Esophagus muscularis mucosa (tissue), 4 donors: ENCODE measurements at places on chromosomes 5 and 9. TPM values are rescaled to one million over a fixed set of nuclear protein-coding genes. Genes with fewer than 3 reads are reported as not detected.

- no peak overlapping the region for H3K4me3 ChIP-seq
- no peaks in the 10 kb centered on the region for H3K36me3 ChIP-seq
- no peaks in the 10 kb centered on the region for H3K4me1 ChIP-seq
- H3K27ac ChIP-seq: no peak overlapping the region
Measured at GRCh38 chr9:17656889-17657288, 78.0 kb downstream of the SH3GL2 start.

DNA sequence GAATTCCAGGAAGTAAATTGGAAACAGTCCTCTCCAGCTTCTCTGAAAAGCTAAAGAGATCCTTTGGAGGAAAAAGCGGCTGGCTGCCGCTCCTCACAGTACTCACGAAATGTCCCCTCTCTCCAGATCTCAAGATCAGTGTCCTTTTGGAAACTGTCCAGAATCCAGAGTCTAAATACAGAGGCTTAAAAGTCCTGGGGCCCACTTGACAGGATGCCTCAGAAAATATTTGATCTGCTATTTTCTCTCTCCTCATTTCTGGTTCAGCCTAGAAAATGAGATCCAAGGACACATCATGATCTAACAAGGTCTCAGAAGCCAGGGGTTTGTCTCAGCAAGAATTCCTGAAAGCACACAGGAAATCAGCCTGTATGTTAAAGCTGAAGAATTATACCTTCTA is 7.2 kb downstream of the C1QTNF2 start:
- H3K27me3 ChIP-seq: no peaks in the 10 kb centered on the region
- peak overlapping the region; percentile 47 for H3K27ac ChIP-seq
- H3K4me3 ChIP-seq: no peak overlapping the region
- peaks cover 37% of the 10 kb centered on the region for H3K4me1 ChIP-seq
- no peak for DNase-seq
- no peaks in the 10 kb centered on the region for H3K36me3 ChIP-seq

DNA sequence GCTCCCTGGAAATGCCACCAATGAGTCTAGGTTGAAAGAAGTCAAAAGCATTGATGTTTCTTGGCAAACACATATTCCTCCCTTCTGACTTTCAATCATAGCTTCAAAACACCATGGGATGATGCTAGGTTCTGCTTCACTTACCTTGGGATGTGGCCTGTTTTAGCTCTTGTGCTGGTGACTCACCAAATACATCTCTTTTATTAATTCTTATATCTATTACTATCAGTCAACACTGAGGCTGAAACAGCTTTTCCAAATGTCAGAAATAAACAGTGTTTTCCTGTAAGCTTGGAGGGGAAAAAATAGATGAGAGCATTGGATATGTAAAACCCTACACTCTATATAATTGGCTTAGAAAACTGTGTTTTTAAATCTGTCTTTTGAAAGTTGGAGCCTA is 245.4 kb upstream of the NREP start:
- no peaks in the 10 kb centered on the region for H3K27me3 ChIP-seq
- DNase-seq: no peak
- H3K27ac ChIP-seq: no peak overlapping the region
- no peaks in the 10 kb centered on the region for H3K4me1 ChIP-seq
- H3K36me3 ChIP-seq: no peaks in the 10 kb centered on the region
- H3K4me3 ChIP-seq: no peak overlapping the region

Gene GFPT2
- total RNA-seq: 114 TPM

- H3K4me1 ChIP-seq: peaks cover 16% of the 10 kb centered on the region
- H3K27ac ChIP-seq: no peak overlapping the region
- no peak overlapping the region for H3K4me3 ChIP-seq
Measured at GRCh38 chr5:134248256-134248655, 22.4 kb upstream of the PPP2CA start.

- H3K27me3 ChIP-seq: no peaks in the 10 kb centered on the region
- no peaks in the 10 kb centered on the region for H3K36me3 ChIP-seq
- H3K27ac ChIP-seq: no peak overlapping the region
Measured at GRCh38 chr9:12539580-12539975, 153.6 kb upstream of the TYRP1 start.

- no peaks in the 10 kb centered on the region for H3K4me1 ChIP-seq
- H3K27ac ChIP-seq: no peak overlapping the region
- DNase-seq: no peak
- H3K4me3 ChIP-seq: no peak overlapping the region
- no peaks in the 10 kb centered on the region for H3K27me3 ChIP-seq
- no peaks in the 10 kb centered on the region for H3K36me3 ChIP-seq
Measured at GRCh38 chr5:91938441-91938840, 555.3 kb upstream of the ARRDC3 start.
